ENCODE measurements at places on chromosomes 13 and 19. TPM values are rescaled to one million over a fixed set of nuclear protein-coding genes. Genes with fewer than 3 reads are reported as not detected.

- DNase-seq = no peak
These were observed 7.0 kb downstream of the SEMA6B start for GRCh38 chr19:4552525-4552819.

GRCh38 chr19:47641891-47642485 is 33.1 kb downstream of the BICRA start:
- DNase-seq = no peak

- DNase-seq = no peak
These were observed 121.2 kb downstream of the PCCA start for GRCh38 chr13:100209857-100210825.

DNA sequence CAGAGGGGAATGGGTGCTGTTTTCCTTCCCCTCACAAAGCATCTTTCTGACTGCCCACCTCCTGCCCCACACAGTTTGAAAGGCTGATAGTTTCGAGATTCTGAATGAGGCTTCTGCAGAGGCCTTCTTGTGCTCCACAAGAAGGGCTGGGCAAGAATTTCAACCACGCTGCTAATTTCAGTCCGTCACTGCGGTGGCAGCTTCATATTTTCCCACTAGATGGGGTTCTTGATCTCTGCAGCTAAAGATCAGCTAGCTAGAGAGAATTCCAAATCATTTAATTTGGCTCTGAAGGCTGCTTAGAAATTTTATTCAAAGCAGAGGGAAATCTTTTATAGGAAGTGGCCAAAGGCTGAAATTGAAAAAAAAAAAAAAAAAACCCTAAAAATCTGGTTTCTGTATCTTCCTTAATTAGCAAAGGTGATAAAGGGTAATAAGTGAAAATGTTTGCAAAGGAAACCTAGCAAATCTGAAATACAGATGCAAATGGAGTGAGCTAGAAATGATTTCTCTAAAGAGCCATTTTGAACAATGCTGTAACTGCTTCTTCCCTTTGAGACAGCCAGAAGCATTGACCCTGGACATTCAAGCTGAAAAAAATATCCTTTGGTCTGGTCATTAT is 38.0 kb upstream of the C13orf42 start:
- DNase-seq = peak; percentile 53

- peak; percentile 83 for DNase-seq
These were observed at the start of gene ZNF677 for GRCh38 chr19:53254411-53255341. TSS of gene ZNF677 (minus strand) at chr19:53254873. CDS start at chr19:53251550, 3,323 bp downstream.

EID2B gene
- 3.9 TPM for total RNA-seq

DNA sequence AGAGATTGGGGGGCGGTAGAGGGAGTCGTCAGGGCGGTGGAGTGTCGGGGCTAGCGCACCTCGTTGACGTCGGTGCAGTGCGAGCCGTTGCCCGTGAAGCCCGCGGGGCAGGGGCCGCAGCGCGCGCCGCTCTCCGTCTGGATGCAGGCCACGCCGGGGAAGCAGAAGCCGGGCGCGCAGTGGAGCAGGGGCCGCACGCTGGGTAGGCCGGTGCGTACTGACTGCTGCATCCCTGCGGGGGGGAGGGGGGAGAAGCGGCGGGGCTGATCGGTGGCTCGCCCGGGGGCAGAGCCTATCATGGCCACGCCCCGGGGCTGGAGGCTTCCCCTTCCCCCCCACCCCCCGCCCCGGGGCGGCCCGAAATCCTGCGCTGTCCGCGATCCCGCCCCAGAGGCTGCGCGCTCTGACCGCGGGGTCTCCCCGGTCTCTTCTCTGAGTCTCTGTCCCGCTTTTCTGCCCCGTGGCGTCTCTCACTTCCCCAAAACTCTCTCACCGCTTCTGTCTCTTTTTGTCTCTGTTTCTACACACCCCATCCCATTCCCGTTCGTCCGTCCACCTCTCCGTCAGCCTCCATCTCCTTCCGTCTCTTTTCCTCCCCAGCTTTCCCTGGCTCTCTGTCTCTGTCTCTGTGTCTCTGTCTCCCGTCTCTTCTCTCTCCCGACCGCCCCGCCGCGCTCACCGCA is 1.1 kb downstream of the COMP start:
- DNase-seq = peak; percentile 32

- DNase-seq = no peak
These were observed 88.5 kb upstream of the C1QTNF9B start for GRCh38 chr13:23985839-23986238.

GRCh38 chr19:32469795-32470194 is 64.2 kb downstream of the DPY19L3 start:
- DNase-seq = no peak

GRCh38 chr13:112772539-112772909 is 82.7 kb downstream of the ATP11A start:
- no peak for DNase-seq

- DNase-seq = peak; percentile 64
These were observed 73.2 kb upstream of the RFC3 start for GRCh38 chr13:33744589-33745369.

PNMA8C gene
- not detected for total RNA-seq

GRCh38 chr13:27401210-27401609 is 23.2 kb upstream of the GTF3A start:
- DNase-seq = peak; percentile 26

DNA sequence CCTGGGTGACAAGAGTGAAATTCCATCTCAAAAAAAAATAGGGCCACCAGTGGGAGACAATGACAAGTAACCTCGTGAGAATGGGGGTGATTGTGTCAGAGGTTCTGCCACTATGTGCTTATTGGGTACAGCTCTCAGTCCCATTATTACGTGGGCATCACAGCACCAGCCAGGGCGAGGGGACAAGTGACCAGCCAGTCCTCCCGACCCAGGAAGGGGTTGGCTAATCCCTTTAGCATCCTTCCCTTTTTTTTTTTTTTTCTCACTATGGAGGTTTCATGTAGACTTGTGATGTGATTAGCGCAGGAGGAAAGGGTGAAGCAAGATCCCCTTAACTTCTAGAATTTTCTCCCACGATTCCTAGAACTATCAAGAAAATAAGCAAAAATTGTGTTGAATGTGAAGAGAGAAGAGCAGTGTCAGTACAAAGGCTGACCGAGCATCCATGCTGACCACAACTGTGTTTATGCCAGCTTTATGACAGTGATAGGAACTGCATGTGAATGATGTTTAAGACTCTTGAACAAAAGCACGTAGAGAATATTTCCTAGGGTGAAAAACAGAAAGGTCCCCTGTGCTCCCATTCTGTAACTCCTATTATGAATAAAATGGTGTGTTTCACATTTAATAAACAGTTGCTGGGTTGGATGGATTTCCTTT is 50.0 kb downstream of the ALOX5AP start:
- DNase-seq = no peak

ZNF470 gene
- 1.3 TPM for total RNA-seq

- DNase-seq = no peak
These were observed 51.6 kb downstream of the SERP2 start for GRCh38 chr13:44425041-44425814.

F10 gene
- total RNA-seq = 2.3 TPM

- DNase-seq = no peak
These were observed 1.1 kb upstream of the HMGB1 start for GRCh38 chr13:30466841-30467252.

SIGLEC7 gene
- total RNA-seq = not detected

PSG11 gene
- not detected for total RNA-seq

PABPC3 gene
- not detected for total RNA-seq

GIPC3 gene
- total RNA-seq = 0.99 TPM

GRCh38 chr13:82597747-82598146 is 1284.5 kb downstream of the SLITRK1 start:
- DNase-seq = no peak

DNA sequence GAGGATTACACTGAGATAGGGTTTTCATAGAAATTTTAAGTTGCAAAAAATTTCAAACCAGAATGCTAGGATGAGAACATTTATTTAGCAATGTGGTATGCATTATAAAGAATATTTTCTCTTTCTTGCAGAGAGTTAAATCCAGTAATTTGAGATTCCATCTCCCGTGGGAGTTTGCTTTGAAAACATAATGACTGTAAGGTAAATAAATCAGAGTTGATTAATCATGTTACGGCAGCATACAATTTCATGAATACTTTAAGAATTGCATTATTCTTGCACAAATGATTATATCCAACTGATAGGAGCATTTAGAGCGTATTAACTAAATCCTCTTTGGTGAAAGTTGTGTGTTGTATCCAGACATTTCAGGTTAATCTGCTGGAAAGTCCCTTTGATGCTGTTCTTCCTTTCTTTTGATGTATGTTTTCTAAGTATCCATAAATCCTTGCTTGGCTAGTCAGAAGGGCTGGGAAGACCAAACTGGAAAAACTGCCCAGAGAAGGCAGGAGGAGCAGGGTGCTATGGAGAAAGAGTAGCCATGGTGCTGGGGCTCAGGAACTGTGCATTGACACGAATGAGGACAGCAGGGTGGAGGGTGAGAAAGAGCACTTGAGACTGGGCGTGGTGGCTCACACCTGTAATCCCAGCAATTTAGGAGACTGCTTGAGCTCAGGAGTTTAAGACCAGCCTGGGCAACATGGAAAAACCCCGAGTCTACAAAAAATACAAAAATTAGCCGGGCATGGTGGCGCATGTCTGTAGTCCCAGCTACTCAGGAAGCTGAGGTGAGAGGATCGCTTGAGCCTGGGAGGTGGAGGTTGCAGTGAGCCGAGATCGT is 4.8 kb upstream of the GJA3 start:
- no peak for DNase-seq

GRCh38 chr13:24339937-24340607 is 30.7 kb downstream of the C1QTNF9 start:
- DNase-seq = no peak

WDR88 gene
- total RNA-seq = not detected

DNA sequence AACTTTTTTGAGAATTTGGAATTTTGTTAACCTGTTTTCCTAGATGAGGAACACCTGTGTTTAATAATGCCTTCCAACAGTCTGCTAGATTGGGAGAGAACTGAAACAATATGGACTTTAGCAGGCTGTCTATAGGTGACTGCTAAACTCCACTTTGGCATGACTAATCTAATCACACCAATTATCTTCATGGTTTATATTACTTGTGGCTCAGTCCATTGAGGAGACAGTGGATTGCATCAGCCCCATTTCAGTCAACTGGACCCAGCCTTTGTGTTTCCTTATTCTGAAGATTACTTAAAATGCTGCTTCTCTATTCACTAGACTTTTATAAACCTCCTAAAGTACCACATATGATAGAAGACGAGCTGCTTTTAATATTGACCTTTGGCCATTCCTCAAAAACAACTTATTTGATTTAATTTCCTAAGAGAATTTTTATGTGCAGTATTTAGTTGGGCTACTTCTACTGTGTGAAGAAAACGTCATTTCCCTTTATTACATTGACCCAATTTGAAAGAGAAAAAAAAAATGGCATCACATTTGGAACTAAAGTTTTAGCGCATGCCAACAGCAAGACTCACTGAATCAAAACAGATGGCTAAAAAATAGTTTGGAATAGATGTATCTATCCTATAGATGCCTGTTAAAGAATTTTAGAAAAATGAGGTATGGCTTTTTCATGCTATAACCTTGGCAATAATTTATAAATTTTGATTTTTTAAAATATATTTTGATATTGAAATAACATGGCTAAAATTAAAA is 295.8 kb downstream of the NDFIP2 start:
- no peak for DNase-seq

KPTN gene
- total RNA-seq = 4.6 TPM

GRCh38 chr13:45122941-45123340 is 2.6 kb downstream of the GTF2F2 start:
- no peak for DNase-seq

DNA sequence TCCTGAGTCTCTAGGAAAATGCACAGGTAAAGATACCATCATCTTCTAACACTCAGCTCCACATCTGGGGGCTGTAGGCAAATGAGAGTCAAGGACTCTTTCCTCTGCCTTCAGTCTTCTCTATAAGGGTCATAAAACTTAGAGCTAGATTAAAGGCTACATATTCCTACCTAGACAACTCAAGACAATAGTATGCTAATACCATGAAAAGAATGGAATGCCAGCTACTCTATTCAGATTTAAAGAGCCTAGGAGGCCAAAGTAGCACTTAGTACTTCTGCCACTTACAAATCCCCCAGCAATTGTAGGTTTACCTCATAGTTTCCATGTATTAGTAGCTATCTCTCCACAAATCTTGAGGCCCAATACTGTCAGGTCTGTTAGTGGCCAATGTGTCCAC is 453.0 kb downstream of the SLITRK5 start:
- no peak for DNase-seq

DNA sequence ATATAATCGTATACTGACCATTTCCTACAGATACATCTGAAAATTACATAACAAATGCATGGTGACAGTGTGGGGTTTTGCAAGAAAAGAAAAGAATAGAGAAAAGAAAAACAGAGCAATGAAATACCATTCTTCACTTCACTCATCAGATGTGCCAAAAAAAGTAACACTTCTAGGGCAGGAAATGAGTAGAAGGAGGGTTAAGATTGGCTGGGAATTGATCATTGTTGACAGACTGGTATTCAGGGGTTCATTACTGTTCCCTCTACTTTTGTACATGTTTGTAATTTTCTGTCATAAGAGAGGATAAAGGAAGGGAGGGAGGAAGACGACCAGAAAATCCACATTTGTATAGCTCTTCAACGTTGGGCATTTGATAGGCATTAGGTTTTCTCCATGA is 31.5 kb downstream of the ABCC4 start:
- no peak for DNase-seq

- DNase-seq = no peak
These were observed 674 bp downstream of the TRPC4 start for GRCh38 chr13:37868691-37869505.

GJB6 gene
- not detected for total RNA-seq

DNA sequence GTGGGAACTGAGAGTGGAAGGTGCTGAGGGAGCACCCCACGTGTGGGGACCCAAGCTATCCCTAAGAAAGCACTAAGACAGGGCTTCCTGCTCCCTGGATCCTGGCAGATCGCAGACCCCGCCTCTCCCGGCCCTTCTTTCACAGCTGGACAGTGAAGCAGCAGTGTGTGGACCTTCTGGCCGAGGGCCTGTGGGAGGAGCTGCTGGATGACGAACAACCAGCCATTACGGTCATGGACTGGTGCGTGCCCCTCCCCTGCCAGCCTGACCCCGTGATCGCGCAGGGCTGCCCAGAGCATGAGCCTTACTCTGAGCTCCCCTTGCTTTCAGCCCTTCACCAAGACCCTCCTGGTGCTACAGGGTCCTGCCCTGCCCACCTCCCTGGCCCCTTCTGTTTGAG is 2.3 kb downstream of the NCCRP1 start:
- DNase-seq = peak; percentile 91

MATK gene
- total RNA-seq = not detected

- no peak for DNase-seq
These were observed 29.0 kb downstream of the EXOSC8 start for GRCh38 chr13:37029617-37030016.

GRCh38 chr19:8209462-8210378 is 550 bp downstream of the CERS4 start:
- DNase-seq = peak; percentile 44
